RPMI7951 (cell line): ENCODE measurements at places on chromosomes 1 and 21.

DNA sequence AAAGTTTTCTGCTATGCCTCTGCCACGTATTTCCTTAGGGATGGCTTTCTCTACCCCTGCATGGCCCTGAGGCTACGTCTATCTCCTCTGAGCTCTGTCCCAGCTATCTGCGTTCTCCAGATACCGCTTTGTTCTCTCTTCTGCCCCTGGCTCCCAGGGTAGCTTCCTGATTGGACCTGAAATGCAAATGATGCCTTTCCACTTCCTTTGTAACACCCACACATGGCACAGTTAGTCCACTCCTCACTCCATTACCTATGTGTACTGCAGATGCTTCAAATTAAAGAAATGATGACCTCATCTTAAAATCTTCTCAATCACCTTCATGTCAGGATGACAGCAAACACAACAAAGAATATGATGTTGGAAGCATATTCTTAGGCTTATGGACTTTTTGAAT lies 138.6 kb upstream of the POGK start:
- no peak for DNase-seq

DNA sequence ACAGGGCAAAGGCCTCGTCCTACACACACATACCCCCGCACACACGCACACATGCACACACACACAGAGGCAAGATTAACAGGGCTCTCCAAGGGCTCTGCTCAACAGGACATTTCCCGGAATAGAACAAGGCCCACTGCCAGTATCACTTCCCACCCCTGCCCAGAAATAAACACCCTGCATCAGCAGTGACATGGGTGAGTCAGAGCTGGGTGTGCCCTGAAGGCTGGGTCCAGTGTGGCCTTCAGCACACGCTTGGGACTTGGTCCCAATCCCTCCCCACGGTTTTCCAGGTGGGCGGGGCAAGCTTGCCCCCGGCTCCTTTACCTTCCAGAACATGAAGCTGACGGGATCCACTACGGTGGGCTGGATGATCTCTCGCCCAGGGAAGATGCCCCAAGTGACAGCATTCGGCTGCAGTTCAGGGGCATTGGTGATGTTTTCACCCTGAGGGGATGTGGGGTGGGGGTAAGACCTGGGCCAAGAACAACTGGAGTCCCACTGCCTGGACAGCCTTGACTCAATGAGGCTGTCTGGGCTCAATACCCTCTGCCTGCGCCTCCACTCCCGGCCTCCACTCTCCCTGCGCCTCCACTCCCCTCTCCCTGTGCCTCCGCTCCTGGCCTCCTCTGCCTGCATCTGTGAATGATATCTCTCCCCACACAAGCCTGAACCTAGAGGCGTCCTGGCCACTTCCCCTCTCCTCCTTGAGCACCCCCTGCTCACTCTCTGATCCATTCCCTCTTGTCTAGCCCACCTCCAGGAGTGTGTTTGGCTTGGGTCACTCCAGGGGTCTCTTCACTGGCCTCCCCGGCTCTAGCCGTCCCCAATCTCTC lies 14.7 kb downstream of the MTHFR start:
- peak; percentile 90 for DNase-seq

DNA sequence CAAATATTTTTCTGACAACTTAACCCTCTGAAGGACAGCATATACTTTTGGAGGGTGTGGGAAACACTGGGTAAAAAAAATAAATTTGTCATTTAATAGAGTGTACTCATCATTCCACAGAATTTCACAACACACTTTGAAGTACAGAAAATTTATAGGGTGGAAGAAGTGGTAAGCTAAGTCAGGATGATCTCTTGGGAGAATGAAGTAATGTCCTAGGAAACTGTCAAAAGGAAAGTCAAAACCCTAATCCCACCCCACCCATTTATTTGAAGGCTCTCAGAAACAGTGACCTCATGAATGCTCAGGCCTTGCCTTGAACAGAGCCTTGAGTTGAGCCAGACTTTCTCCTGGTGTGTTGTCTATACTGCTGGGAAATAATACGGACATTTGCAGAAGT lies 7.3 kb upstream of the UAP1 start:
- no peak for DNase-seq

- DNase-seq = no peak
Measured at GRCh38 chr1:5455056-5455455, 537.2 kb downstream of the NPHP4 start.

GRCh38 chr1:26412180-26412840 lies 1.7 kb downstream of the LIN28A start:
- DNase-seq = no peak

DNA sequence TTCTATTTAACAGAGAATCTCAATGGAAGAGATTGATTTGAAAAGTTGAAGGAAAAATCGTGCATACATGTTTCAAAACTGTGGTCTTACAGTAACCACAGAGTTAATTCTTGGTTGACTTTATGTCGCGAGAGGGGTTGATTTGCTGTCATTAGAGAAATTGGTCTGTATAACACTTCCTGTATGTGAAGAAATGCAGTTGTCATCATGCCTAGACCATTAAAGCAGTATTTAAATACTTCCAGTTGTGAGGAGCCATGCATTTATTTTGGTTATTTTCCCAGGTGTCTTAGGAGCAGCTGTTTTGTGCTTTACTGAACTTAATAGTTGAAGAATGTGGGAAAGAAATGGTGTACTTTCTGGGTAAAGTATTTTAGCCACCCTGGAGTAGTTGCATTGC lies 76.2 kb downstream of the NFIA start:
- no peak for DNase-seq

GRCh38 chr1:161792740-161793139 lies 26.6 kb downstream of the ATF6 start:
- peak; percentile 73 for DNase-seq

DNA sequence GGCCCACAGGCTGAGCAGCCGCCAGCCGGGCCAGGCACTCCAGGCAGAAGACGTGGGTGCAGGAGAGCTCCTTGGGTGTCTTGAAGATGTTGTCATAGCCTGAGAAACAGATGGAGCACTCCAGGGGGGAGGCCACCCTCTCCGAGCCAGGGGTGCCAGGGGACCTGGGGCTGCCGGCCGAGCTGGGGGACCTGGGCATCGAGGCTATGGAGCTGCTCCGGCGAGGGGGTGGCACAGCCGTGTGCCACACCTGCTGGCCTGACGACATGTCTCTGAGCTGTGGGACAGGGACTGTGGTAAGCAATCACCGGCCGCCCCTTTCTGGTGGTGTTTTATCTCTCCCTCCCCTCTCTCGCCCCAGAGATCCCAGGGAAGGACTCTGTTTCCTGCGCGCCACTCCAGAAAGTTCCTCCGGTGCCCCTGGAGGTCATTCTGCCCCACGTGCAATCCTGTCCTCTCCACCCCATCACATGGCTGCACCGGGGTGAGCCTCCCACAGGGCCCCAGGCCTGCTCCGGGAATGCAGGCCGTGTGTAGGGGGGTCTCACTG lies 1.7 kb downstream of the RNF223 start:
- DNase-seq = no peak
